ENCODE measurements at places on chromosomes 7 and 10.

- no peak for DNase-seq
These were observed 63.0 kb downstream of the HELLS start for GRCh38 chr10:94608559-94608958.

GRCh38 chr7:87370660-87371180 is 25.3 kb downstream of the CROT start:
- no peak for DNase-seq

GRCh38 chr7:50962962-50963374 is 180.3 kb upstream of the GRB10 start:
- DNase-seq: no peak

DNA sequence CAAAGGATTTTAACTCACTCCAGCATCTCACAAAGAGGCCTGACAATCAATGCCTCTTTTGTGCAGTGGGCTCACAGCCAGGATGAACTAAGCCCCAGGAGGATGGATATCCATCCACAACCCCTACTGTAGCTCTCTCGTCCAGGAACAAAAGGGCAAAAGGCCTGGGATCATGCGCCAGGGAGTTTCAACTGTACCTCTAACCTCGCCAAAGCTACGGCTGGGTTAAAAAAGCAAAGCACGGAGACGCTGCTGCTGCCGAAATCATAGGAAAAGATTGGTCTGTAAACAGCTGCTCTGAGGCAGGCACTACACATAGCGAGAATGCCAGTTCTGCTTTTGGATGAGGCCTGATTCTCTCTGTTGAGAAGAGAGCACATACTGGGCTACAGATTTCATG is 32.1 kb downstream of the VSTM4 start:
- no peak for DNase-seq

DNA sequence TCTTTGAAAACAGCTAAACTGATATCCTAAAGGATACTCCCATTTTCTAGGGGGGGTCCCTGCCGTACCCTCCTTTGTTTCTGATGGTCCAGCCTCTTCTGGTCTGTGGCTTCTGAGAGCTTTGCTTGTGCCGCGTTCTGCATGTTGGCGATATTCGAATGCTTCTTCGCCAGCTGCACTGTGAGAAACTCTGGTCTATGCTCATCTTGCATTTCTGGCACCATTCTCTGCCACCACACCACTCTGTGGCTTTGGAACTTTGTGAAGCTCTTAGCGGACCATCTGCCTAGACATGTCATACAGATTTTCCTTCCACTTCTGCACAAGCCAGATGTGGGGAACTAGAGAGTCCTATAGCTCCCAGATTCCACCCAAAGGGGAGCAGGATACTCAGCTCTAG is 197.2 kb downstream of the REEP3 start:
- no peak for DNase-seq

DNA sequence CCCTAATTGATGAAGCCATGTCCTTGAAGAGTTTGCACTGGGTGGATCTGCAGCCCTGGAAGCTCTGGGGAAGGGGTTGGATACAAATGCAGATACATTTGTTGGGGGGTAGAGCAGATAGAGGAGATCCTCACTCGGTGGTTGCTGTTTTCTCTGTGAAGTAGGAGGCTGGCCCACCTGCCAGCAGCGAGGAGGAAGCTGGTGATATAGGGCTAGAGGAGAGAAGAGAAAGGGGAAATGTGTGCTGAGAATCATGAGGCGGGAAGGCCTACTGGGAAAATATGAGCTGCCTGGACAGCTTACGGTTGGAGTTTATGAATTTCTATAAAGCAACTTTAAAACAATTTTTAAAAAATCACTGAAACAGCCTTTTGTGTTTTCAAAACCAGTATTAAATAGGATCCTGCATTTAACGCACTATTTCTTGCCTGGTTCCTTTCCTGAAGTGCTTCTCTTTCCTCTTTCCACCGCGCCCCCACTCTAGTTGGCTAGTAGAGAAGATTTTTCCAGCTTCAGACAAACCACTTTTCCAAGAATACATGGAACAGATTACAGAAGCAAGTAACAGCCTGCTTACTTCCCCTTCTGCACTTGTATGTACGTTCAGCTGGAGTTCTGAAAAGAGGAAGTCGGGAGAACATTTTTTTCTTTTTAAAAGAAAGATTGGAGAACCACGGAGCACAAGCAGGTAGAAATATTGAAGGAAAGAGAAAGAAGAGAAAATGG is 100.6 kb upstream of the GLCCI1 start:
- DNase-seq: no peak

DNA sequence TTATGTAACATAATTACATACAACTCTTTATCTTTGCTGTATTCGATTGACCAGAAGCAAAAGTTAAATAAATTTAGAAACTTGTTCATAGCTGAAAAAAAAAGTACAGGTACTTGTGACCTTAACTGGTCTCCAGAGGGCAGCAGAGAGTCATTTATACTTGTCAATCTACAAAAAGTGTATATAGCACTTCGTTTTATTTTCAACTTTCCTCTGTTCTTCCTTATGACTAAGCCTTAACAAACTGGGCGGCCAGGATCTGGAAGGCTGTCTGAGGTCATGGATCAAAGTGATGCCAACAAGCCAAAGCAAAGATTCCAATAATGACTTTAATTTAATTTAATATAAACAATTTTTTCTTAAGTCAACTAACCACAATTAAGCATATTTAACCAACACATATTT is 29.8 kb downstream of the C10orf67 start:
- DNase-seq: no peak

GRCh38 chr7:14714161-14714728 is 188.3 kb downstream of the DGKB start:
- no peak for DNase-seq

DNA sequence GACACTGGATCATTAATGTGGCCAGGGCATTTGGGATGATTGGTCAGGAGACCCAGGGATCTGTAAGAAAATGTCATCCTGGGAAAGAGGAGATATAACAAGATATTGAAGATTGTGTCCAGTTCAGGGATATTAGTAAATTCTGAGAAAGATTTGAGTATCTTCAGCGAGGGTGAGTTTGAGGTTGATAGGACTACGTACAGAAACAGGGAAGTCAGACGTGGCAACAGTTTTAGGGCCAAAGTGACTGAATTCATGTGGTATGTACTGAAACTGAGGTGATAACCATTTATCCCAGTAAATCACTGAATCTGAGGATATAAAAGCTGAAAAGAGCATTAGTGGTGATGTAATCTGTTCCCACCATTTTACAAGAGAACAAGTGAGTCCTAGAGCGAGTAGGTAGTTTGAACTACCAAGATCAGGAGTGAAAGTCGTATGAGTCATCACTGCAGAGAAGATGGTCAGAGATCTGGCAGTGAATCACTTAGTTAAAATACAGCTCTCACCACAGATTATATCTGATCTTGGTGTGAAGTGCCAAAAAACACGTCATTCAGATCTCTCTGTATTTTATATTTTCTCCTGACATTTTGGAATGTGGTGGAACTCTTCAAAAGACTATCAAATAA is 220.5 kb downstream of the CDK14 start:
- no peak for DNase-seq

- DNase-seq: no peak
These were observed 115.4 kb downstream of the ARID5B start for GRCh38 chr10:62016623-62017490.

GRCh38 chr10:107043461-107043860 is 121.0 kb downstream of the SORCS1 start:
- DNase-seq: no peak

- no peak for DNase-seq
These were observed 1021.6 kb downstream of the GATA3 start for GRCh38 chr10:9076066-9076465.

DNA sequence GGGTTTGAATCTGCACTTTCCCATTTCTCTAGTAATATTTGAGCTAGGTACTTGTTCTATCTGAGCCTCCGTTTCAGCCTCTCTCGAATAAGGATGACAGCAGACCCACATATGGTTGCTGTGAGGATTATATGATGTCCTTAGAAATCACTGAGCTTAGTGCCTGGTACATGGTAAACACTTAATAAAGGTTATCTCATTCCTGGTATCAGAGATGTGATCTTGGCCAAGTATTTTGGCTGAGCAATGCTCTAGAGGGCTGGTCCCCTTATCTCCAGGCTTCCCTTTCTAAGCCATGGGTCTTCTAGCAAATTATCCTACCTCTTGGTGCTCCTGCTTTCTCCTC is 407 bp upstream of the MKRN1 start:
- no peak for DNase-seq

DNA sequence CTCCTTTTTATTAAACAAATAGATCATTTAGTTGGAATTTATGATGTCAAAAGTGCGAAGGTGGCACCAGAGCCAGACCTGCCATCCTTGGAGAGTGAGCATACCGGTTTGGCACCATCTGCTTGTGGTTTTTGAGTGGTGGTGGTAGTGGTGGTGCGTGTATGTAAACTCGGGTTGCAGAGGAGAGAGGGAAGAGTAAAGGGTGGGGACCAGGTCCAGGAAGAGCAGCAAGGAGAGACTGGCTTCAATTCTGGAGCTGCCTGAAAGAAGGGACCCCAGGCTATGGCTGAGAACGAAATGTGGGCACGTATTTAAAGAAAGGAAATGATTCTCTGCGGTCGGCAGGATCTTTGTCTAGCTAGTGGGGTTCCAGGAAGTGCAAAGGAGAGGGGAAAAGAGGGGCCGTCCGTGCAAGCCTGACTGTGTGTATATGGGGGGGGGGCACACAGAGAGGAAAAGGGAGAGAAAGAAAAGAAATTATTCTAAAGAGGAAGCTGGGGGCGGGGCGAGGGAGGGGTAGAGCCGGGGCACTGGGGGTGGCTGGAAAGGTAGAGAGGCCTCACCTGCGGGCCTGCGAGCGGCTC is 448 bp upstream of the GOLGA7B start:
- no peak for DNase-seq

DNA sequence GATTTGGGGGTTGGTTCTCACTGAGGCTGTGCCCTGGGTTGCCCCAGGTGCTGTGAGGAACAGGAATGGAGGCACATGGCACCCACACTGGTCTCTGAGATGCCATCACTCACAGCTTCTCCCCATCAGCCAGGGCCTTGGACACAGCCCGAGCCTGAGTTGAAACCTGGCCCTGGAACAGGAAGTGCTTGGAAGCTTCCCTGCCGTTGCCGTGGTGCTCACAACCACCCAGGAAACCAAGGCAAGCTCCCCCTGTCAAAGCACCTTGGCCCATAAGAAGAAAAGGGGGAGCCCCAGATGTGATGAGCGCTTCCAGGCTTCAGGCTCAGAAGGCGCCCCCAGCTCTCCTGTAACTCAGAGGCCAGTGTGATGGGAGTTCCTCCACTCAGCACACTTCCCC is at the start of gene BTBD16:
BTBD16 (plus strand) TSS at position 221 of the 400 bp plus-strand sequence. CDS start 3,786 bp downstream, outside the sequence.
- DNase-seq: no peak
